ENCODE measurements at places on chromosomes 3 and 15.

- no peak for DNase-seq
Measured at GRCh38 chr3:115862849-115863248, 239.5 kb downstream of the GAP43 start.

- peak; percentile 13 for DNase-seq
Measured at GRCh38 chr15:64426845-64427465, 33.4 kb upstream of the ZNF609 start.

GRCh38 chr15:53351373-53351772, 408.1 kb downstream of the WDR72 start:
- no peak for DNase-seq

- no peak for DNase-seq
Measured at GRCh38 chr3:16432714-16433113, 80.8 kb downstream of the RFTN1 start.

GRCh38 chr3:124119056-124119716, 127.3 kb upstream of the ROPN1 start:
- no peak for DNase-seq

Data from left renal cortex interstitium (tissue), 4 donors.